Small intestine (tissue), 16 donors: ENCODE measurements at places on chromosomes 16 and 17. TPM values are rescaled to one million over a fixed set of nuclear protein-coding genes. Genes with fewer than 3 reads are reported as not detected.
A peak's percentile ranks its signal among the peaks of the same experiment; 100 is the strongest.

Gene KIAA0753
- 6.0 TPM for polyA plus RNA-seq

Gene SLC39A11
- polyA plus RNA-seq, result 53.7 TPM

Gene ADGRG1
- 47.8 TPM for polyA plus RNA-seq

Gene TEX19
- 0.07 TPM for polyA plus RNA-seq

Gene AANAT
- polyA plus RNA-seq, result not detected

Gene CES5A
- polyA plus RNA-seq, result not detected

Gene MMP2
- polyA plus RNA-seq, result 16.5 TPM

Gene RAPGEFL1
- 121 TPM for polyA plus RNA-seq

Gene PIK3R6
- 0.54 TPM for polyA plus RNA-seq

Gene TBC1D3B
- 5.9 TPM for polyA plus RNA-seq

Gene GCGR
- polyA plus RNA-seq, result 2.2 TPM

DNA sequence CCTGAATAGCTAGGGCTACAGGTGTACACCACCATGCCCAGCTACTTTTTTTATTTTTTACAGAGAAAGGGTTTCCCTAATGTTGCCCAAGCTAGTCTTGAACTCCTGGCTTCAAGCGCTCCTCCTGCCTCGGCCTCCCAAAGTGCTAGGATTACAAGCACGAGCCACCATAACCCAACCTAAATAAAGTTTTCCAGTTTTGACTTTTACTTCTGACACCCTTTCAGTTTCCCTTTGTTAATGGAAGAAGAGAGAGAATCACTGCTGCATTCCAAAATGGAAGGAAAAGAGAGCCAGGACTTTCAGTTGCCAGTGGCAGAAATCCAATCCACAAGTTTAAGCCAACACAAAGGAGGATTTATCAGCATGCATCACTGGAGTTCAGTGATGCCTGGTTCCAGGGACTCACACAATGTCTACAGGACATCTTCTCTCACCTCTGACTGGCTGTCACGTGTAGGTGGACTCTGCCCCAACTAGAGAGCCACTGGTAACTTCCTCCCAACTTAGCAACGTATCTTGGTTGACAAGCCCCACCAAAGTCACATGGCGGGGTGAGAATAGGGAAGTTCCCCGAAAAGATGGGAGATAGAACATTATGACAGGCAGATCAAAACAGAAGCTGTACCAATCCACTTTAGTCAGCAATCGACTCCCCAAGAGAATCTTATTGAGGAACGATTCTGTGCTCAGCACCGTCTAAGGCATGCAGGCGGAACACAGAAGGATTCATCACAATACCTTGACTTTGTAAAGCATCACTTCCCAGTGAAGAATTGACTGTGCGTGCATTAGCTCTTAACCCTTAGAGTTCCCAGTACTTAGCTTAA lies 46.5 kb downstream of the GAS7 start:
- no peak for DNase-seq

GRCh38 chr16:22010902-22011301 lies 3.0 kb downstream of the MOSMO start:
- no peak for DNase-seq

- peak; percentile 79 for DNase-seq
Measured at GRCh38 chr17:17812211-17813054, 24.4 kb downstream of the SREBF1 start.

GRCh38 chr17:80365983-80366382 lies 49.0 kb upstream of the ENDOV start:
- DNase-seq, result no peak

DNA sequence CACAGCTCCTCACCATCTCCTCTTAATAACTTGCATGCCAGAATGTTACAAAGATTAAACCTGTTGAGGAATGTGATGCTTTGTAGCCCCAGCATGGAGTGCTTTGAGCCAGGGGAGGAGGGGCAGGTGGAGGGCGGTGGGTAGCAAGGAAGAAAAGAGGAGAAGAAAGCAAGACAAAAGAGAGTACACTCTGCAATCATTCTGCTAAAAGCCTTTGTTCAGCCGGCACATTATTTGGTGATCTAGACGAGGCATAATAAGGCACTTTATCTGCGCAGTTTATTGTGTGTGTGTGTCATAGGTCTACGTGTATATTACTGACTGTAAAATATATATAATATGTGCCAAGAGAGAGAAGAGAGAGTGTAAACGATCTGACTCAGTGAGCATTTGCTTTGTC lies 139.1 kb downstream of the SOX9 start:
- peak; percentile 54 for DNase-seq

GRCh38 chr17:35947156-35947585 lies 3.7 kb upstream of the LYZL6 start:
- DNase-seq, result peak; percentile 69

- DNase-seq, result no peak
Measured at GRCh38 chr16:47519546-47519945, 58.4 kb downstream of the PHKB start.

DNA sequence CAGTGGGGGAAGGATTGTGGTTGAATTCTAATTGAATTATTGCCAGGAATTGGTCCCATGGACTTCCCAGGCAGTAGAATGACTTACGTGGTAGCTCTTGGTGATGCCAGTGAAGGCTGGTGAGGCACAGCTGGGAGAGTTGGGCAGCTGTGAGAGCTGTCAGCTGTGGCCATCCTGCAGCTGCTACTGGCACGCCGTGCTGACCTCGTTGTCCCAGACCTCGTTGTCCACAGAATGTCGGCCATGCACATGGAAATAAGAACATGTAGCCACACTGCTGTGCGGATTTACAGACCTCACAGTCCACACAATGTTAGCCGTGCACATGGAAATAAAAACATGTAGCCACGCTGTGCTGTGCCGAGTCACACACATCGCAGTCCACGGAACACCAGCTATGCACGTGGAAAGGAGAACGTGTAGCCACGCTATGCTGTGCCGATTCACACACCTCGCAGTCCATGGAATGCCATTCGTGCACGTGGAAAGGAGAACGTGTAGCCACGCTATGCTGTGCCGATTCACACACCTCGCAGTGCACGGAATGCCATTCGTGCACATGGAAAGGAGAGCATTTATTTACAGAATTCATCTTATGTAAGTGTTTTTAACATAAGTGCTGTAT lies 59.2 kb downstream of the BANP start:
- DNase-seq, result no peak

DNA sequence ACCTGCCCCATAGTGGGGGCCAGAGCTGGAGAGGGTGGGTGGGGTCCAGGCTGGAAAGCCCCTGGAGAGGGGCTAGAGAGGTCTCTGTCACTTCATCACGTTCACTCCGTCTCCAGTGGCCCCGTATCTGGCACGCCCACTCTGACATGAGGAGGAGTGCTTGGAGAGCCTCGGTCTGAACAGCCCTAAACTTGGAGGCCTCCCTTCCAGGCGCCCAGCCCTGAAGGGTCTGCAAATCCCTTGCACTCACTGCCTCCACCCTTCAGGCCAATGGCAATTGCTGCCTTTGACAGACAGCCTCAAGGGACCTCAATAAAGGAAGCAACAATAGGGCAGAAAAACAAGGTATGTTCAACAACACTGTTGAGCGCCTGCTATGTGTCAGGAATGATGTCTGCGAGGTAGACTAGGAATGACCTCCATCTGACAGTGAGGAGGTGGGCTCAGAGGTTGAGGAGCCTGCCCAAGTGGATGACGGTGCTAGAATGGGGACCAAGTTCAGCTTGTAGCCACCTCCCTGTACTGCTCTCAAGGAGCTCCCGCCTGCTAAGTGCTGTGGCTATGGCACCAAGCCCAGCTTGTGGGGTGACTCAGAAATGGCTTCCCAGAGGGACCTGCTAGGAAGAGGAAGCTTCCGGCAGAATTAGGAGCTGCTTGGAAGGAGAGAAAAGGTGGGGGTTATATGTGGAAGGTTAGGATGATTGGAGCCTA lies 2.9 kb upstream of the EPX start:
- no peak for DNase-seq

- DNase-seq, result no peak
Measured at GRCh38 chr17:79834565-79835469, 4.4 kb downstream of the CBX4 start.

- DNase-seq, result peak; percentile 56
Measured at GRCh38 chr17:69430488-69430887, 16.0 kb downstream of the MAP2K6 start.

DNA sequence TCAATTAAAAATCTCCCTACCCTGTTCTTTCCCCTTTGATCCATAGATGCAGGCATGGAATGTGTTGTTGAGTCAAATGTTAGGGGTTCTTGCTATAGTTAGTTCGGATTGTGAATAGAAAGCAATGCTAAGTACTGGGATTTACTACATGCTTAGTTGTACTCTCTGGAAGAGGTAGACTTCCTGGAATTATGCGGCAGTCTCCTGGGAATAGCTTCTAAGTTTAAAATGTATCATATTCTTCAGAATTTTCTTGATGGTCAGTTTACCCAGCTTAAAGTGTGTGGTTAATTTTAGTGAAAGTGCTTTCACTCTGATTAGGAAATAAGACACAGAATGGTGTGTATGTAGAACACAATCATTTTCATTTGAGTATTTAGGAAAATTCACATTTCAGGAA lies 3.5 kb downstream of the CLTC start:
- DNase-seq, result no peak

DNA sequence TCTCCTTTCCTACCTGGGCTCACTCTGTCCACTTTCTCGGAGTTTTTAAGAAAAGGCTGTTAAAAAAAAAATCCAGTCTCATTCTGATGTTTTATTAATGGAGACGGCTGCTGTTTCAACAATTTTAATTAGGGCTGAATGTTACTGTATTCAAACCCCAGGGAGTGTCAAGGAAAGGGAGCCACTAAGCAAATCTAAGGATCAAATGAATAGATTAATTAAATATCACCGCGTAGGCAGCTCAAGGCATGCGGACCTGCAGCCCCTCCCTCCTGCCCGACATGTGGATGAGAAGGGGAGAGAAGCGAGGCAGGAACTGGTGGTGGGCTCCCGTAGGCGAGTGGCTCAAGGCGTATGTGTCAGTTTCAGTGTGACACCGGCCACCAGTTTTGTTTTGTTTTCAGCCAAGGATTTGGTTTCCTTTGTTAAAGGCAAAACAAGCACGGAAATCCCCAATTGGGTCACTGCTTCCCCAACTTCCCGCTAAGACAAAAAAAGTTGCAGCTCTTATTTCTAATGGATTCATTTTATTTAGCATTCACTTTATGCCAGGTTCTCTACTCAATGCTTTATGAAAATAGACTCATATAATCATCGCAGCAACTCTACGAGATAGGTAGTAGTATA lies 110.6 kb downstream of the GP2 start:
- DNase-seq, result no peak

GRCh38 chr17:57739402-57740234 lies 5.5 kb downstream of the CCDC182 start:
- peak; percentile 57 for DNase-seq

DNA sequence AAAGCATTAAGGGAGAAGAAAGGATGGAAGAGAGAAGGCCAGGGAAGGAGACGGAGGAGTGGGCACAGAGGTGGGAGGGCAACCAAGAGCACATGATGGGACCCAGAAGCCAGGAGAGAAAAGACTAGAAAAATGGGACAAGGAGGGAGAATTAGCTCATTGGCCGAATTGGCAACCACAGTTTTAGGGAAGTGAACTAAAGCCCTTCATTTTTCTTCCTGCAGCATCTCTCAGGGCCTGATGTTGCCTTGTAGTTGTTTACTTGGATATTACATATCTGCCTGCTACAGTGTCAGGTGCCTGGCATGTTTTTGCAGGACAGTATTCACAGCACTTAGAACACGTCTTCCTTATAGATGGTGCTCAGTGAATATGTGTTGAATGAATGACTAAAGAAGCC lies 19.0 kb downstream of the EMP2 start:
- DNase-seq, result no peak

- no peak for DNase-seq
Measured at GRCh38 chr17:79406316-79406715, 204.5 kb downstream of the RBFOX3 start.

DNA sequence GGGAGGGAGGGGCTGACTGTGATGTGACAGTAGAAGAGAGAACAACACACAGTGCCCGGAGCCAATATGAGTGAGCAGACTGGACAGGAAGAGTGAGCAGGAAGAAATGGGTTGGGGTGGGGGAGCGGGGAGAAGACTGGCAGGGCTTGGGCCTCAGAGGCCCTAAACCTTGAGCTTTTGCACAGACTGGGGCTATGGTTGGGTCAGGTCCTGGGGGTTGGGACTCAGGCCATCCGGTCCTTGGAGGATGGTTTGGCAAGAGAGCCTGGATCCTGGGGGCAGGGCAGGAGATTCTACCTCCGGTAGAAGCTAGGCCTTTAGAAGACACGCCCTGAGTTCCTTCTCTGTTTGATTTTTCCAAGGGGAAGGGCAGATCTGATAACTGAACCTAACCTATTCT lies 1.1 kb downstream of the CAMTA2 start:
- no peak for DNase-seq

GRCh38 chr17:79174905-79175856 lies 100.6 kb downstream of the ENGASE start:
- no peak for DNase-seq

- peak; percentile 92 for DNase-seq
Measured at GRCh38 chr17:47850692-47851573, at the start of gene SP6. SP6 (minus strand) TSS chr17:47851163; CDS start chr17:47848429, 2,734 bp downstream.

DNA sequence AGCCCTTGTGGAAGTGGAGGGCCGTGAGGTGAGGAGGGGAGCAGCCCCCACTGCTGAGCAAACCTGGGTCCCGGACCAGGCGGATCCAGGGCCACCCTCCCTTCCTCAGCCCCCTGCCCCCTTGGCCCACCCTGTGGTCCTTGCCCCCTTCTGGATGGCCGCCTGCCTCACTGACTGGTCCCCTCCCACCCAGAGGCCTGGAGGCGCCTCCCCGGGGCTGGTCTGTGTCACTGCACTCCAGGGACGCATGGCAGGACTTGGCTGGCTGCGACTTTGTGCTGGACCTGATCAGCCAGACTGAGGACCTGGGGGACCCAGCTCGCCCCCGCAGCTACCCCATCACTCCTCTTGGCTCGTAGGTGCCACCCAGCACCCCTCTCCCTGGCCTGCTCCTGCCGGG lies 19.2 kb upstream of the SMIM5 start:
- no peak for DNase-seq

DNA sequence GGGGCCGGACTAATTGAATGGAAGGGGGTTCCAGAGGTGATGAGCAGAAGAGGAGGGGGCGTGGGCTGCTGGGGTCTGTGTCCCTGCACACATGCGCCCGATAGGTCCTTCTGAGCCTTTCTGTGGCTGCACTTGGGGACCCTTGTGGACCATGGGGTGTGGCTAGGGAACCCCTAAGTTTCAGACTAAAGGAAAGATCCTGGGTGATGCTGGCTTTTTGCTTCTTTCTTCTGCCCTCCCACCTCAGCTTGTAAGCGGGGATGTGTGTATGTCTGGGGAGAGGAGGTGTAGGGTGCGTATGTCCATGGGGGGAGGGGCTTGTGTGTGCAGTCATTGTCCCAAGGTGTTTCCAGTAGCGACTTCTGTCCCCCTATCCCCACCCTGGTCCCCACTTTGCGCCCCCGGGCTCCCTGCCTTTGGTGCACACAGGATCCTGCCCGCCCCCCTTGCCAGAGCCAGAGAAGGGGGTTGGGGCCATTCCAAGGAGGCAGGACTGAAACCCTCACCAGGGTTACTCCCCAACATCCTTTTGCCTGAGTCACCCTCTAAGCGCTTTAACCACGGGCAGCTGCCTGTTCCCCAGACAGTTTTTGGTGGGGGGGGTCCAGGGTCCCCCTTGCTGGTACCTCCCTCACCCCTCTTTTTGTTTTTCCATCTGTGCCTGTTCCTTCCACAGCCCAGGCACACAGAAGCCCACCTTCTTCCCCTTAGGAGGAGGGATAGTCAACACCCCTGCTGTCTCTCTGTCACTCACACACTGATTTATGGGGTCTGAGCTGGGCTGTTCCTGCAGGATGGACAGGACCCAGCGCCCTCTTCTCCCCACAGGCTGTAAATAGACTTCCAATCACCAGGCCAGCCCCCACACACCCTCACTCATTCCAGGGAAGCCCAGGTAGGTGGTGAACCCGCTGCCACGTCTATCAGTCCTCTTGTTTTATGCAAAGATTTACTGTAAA lies 83.2 kb downstream of the ARHGAP23 start:
- no peak for DNase-seq
